ENCODE measurements at places on chromosomes 2 and 18.

DNA sequence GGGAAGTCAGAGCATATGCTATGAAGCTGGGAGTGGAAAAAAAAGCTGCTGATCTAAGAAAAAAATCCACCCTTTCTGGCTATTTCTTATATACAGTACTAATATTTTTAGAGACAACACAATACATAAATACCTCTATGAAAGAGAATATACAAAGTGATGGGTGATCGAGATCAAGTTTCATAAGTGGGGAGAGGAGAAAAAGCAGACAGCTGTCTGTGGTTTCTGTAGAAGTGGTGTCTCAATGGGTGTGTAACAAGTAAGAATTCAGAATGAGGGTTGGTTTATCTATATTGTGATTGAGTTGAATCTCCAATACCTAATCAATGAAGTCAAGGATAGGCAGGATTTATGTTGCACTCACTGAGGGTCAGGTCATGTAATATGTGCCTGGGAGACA is 191.0 kb downstream of the HNMT start:
- DNase-seq, result no peak

GRCh38 chr2:153819074-153819473 is 52.6 kb upstream of the GALNT13 start:
- no peak for DNase-seq

- no peak for DNase-seq
Measured at GRCh38 chr18:57920036-57920435, 116.9 kb upstream of the ATP8B1 start.

GRCh38 chr2:30385327-30385726 is 61.7 kb upstream of the LCLAT1 start:
- DNase-seq, result no peak
